NCI-H460 (cell line): ENCODE measurements at places on chromosomes 1 and 21. TPM values are rescaled to one million over a fixed set of nuclear protein-coding genes. Genes with fewer than 3 reads are reported as not detected.

The EPHA10 gene
- total RNA-seq: 0.05 and 0.43 TPM in 2 replicates

The NES gene
- total RNA-seq: 2.2 and 2.5 TPM in 2 replicates

The CELA2B gene
- not detected in 2 replicates for total RNA-seq

The FOXE3 gene
- total RNA-seq: not detected in 2 replicates

The LCE6A gene
- total RNA-seq: not detected in 2 replicates

The ATP13A2 gene
- total RNA-seq: 23.2 and 30.9 TPM in 2 replicates

The VSIG8 gene
- total RNA-seq: 0.05 TPM in 1 of 2 replicates, not detected in the other

The PLA2G4A gene
- 39.8 and 40.9 TPM in 2 replicates for total RNA-seq

The WLS gene
- total RNA-seq: 21.7 and 27.3 TPM in 2 replicates

The DNASE2B gene
- not detected in 2 replicates for total RNA-seq

The ELF3 gene
- total RNA-seq: 0.61 and 0.99 TPM in 2 replicates

The SERPINC1 gene
- 0.17 TPM in 1 of 2 replicates, not detected in the other for total RNA-seq

The FLG2 gene
- under 0.01 TPM in 1 of 2 replicates, not detected in the other for total RNA-seq

The DMBX1 gene
- total RNA-seq: 0.09 TPM in 1 of 2 replicates, not detected in the other

The RPL5 gene
- 2,917 and 2,947 TPM in 2 replicates for total RNA-seq

The ST6GALNAC5 gene
- total RNA-seq: 0.23 and 0.32 TPM in 2 replicates

The SUSD4 gene
- total RNA-seq: not detected in 2 replicates

The SELENON gene
- 29.3 and 32.3 TPM in 2 replicates for total RNA-seq

The FAM167B gene
- total RNA-seq: not detected in 2 replicates

The PSEN2 gene
- 20.0 and 24.1 TPM in 2 replicates for total RNA-seq

The IARS2 gene
- 228 and 257 TPM in 2 replicates for total RNA-seq

The SNRNP40 gene
- 97.8 and 98.8 TPM in 2 replicates for total RNA-seq

The TEX38 gene
- not detected in 2 replicates for total RNA-seq

The UBL4B gene
- not detected in 2 replicates for total RNA-seq

The PAPPA2 gene
- 28.5 and 30.1 TPM in 2 replicates for total RNA-seq

The ZNF683 gene
- not detected in 2 replicates for total RNA-seq

The MIB2 gene
- 18.9 and 19.0 TPM in 2 replicates for total RNA-seq

The IGFN1 gene
- 2.2 and 3.3 TPM in 2 replicates for total RNA-seq

The TINAGL1 gene
- total RNA-seq: 0.27 TPM in 1 of 2 replicates, not detected in the other
